NCI-H187 (cell line): ENCODE measurements at places on chromosomes 11 and 22.

GRCh38 chr22:45485261-45485660 lies 17.4 kb upstream of the FBLN1 start:
- DNase-seq = no peak

- no peak for DNase-seq
These were observed 142.3 kb downstream of the RBFOX2 start for GRCh38 chr22:35886309-35886708.

DNA sequence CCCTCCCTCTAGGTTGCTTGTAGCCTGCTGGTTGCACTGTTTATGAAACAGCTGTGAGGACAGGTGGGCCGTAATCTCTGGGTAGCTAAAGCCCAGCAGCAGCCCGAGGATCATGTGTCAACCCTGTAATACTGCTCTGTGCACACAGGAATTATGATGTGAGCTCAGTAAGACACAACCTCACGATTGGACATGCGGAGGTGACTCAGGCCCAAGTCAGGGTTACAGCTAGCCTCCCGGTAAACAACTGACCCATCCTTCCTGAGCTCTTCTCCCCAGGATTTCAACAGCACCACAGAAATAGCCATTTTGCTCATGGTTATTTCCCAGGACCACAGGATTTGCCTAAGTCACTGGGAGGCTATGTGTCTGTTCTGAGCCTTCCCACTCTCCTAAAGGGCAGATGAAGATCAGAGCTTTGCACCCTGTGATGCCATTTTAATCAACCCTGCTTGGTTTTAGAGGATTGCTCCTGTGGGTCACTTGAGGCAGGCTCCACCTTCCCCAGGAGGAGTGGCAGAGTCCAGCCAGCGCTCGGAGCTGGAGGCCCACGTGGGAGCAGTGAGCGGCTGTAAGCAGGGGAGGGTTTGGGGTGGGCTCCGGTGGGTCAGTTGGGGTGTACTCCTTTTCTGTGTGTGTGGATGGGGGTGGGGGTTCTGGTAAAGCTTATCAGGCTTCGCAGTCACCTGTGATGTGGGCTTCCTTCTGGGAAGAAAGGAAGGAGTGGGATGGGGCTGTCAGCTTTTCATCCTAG lies at the start of gene AMPD3:
Gene AMPD3, plus strand, starts transcription at position 387 of the 754 bp plus-strand sequence. CDS start 6,256 bp downstream, outside the sequence.
- peak; percentile 29 for DNase-seq

GRCh38 chr22:45996241-45997076 lies 19.5 kb upstream of the WNT7B start:
- no peak for DNase-seq

DNA sequence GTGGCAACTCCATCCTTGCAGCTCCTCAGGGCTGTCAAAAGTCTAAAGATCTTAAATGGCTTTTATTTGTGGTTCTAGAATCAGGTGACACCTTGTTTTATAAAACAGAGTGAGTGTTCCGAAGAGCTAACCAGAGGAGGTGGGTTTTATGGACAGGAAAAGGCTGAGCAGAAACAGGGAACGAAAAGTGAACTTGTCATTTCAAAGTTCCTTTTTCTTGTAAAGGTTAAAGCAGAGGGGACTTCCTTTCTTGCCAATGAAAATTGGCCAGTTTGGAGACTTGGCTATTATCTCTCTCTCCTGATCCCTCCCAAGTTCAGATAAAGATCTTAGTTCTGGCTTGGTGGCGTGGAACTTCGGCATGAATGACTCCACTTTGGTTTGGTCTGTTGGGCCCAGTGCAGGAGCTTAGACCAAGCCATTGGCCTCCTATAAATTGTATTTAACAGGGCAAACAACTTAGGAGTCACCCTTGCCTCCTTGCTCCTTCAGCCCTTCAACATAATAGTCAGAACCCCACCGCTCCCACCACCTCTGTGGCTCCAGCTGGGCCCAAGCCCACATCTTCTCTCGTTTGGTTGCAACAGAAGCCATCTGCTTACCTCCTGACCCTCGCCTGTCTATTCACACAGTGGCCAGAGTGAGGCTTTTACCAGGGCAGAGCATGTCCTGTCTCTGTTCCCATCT lies 102.4 kb upstream of the THY1 start:
- DNase-seq = no peak

GRCh38 chr11:1773131-1773993 lies 9.6 kb upstream of the CTSD start:
- DNase-seq = no peak

DNA sequence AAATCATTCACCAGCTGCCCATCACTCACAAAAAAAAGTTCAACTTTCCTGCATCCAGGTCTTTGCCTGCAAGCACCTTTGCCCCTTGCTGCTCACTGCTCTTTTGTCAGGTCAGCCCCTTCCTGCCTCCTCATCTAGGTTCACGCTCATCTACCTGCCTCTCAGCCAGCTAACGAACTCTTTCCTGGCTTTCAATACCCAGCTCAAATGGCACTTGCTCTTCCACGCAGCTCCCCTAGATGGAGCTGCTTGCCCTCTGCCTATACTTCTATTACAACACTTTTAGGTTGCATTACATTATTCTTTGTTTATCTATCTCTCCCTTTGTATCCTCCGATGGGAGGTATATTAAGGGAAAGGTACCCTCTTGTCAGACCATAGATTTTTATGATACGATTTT lies 78.9 kb upstream of the TBCEL start:
- no peak for DNase-seq

DNA sequence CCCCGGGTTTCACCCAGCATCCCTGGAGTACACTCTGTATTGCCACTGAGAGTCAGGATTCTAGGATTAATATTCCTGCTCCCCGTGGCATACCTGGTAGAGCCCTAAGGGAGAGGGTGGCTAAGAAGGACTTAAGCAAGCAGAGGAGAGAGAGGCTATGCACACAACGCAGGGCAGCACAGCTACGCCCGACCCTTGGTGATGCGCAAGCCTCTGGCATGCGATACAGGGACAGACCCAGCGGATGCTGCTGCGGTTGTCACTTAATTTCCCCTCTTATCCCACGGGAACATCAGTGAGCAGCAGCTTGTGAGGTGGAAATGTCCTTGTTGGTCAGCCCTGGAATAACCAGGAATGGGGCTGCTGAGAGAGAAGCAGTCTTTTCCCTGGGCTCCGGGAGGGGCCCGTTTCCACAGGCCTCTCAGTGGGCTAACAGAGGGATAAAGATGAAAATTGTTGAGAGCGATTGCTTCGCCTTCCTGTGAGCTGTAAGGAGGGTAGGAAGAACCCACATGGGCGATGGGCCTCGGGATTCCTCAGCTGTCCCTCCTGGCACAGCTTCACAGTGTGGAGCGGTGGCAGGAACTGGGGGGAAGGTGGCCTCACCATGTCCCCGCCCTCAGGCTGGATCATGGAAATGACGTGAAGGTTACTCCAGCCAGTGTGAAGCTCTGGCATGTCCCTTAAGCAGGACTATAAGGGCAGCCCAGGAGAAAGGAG lies 48.4 kb upstream of the RAB1B start:
- DNase-seq = no peak

- no peak for DNase-seq
These were observed 109.9 kb downstream of the MICAL2 start for GRCh38 chr11:12220305-12220704.

DNA sequence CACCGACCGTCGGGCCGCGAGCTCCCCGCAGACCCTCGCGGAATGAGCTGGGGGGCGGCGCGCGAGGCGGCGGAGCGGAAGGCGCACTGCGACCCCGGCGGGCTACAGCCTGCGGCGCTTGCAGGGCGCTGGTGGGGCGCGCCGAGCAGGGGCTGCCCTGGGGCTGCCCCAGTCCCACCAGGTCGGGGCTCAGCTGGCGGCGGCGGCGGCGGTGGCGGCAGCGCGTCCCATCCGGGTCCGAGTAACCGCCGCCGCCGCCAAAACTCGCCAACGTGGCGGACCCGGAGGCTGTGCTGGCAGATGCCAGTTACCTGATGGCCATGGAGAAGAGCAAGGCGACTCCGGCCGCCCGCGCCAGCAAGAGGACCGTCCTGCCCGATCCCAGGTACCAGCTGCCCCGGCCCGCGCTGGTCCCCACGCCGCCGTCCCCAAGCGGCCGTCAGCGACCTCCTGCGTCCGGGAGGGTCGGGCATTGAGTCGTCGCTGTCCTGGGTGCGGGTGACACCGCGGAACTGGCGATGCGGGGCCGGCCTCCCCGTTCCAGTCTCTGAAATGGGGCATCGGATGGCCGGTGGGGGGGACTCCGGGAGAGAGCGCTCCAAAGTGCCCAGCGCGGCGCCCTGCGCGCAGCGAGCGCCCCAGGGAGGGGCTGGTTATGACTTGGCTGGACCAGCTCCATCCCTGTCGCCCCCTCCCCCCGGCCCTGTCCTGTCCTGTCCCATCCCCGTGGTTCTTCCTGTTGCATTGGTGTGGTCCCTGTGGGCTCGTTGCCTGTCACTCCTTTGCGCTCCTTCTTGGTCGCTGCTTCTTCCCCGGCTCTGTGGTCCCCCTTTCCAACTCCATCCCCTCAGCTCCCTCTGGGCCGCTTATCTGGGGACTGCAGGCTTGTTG lies 63.5 kb downstream of the CRYBB2 start:
- no peak for DNase-seq

DNA sequence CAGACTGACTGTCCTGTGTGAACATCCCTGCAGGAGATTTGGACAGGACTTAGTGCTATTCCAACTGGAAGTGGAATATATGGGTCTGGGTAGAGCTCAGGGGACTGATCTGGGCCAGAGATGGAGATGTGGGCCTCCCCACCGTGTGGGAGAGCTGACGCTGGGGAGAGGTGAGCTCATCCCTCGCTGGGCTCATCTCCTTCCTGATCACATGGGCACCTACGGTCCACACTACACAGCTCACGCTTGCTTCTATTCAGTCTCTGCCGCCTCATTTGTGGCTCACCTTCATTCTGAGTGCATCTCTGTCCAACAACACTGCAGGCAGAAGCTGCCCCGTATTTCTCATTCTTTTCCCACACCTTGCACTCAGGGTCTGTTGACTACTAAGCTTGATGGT lies 16.6 kb upstream of the RAB1B start:
- no peak for DNase-seq

- no peak for DNase-seq
These were observed 1.0 kb downstream of the NLRP14 start for GRCh38 chr11:7021318-7021717.

DNA sequence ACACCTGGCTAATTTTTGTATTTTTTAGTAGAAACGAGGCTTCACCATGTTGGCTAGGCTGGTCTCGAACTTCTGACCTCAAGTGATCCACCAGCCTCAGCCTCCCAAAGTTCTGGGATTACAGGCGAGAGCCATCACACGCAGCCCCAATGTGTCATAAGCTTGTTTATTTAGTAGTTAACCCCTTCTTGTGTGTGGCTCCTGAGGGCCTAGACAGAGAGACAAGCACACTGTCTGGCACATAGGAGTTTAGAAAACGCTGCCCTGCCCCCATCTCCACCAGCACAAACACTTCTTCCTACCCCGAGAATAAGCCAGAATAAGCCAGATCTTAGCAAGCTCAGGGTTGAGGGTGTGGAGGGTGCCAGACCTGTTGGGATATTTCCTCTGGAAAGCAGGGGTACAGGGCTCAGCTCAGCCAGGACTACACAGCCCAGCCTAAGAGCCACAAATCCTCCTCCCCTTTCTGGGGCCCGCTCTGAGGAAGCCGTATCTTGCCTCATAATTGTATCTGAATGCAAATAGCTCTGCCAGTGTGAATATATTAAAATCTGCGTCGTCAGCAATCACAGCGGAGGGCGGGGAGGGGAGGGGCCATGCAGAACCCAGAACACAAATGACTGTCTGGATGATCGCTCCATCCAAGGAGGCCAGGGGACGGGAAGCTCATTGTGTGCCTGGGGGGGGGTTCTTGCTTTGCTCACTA lies 247.3 kb downstream of the MN1 start:
- DNase-seq = no peak
